ENCODE measurements at places on chromosomes 6 and 20.
A peak's percentile ranks its signal among the peaks of the same experiment; 100 is the strongest.

- DNase-seq, result no peak
Observed at GRCh38 chr6:85966828-85967227, 324.1 kb upstream of the SYNCRIP start.

DNA sequence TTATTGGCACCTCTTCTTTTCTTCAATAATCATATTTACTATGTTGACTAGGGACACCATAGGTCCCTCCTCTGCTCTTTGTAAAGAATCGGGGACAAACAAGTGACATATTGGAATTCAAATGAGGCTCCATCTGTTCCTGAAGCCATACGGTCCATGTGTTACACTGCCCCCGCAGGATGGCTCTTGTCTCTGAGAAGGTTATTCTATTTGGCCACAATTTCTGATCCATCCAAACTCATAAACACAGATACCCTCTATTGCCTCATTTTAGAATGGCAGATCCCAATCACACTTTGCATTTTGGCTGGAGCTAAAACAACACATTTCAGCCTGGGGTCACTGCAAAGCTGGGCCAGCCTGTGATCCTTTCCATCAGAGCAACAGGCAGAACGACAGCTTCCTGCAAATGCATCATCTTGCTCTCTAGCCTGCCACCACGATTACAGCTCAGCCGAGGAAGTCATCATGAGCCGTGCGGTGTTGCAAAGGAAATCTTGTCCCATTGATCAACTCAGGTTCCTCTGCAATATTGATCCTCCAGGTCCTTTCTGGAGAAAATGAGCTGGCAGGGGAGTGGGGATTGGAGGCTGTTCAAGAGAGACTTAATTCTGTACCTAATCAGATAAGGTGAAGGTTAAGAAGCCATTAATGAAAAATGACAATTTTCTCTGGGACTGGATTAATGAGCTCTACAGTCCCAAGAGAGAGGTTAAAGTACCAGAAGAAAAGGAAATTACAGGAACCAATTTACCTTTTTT, 73.1 kb downstream of the AGPAT4 start:
- DNase-seq, result no peak

DNA sequence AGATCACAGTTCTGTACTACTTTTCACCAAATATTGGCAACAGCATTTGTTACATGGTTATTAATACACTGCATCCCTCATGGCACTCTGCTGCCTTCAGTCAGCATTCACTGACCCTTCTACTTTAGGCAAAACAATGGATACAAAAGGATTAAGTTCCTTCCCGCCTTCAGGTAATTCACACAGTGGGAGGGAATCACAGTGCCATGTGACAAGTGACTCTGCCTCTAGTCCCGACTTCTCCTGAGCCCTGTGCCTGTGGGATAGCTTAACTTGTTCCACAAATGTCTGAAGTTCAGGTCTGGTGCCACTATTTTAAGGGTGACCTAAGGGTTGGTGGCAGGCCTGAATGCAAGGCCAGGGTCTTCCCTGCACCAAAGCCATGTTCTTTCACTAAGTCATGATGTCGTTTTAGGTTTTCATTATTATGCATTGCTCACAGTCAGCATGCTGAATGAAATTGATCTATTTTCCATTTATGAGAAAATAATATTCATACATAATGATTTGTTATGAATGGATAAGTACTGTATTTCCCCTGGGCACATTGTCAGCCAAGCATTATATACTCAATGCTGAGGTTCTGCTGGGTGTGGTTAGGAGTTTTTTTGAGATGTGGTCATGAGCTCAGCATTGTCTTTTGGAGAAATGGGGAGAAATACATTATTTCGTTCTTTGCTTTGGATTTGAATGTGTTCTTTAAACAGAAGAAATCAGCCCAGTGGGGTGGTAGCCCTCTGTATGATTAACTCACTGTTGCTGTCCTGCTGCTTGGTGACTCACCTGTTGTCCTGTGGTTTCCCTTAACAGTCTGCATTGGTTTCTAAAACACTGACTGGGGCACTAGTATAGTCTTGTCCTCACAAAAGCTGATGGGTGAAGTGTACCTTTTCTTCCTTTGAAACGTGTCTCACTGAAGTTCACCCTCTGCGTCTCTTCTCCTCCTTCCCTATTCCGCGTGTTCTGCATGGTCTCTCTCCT, 66.4 kb downstream of the AFDN start:
- DNase-seq, result peak; percentile 24

DNA sequence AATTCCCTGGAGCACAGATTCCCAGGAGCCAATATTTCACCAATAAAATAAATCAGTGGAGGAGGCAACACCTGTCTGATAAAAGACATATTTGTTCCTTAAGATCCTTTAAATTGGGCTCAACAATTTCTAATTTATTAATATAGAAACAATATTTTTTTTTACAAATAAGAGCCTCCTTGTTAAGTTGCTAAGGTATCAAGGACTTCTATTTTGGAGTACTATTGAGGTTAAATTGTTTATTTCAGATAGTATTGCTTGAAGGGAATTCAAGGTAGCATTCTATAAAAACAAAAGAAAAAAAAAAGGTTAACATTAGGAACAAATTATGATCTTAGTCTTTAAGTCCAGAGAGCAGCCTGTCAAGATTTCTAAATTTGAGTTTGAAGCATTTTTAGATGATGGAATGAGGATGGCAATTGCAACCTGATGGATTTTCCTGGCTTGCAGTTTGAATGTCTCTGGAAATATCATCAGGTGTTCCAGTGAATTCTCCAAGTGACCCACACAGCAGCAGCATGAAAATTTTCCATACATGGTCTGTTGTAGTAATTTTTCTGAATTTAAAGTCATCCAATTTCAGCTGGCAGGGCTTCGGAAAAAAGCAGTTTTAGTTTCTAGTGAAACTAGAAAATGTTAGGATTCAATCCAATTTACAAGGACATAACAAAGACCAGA, 19.3 kb upstream of the NCR2 start:
- DNase-seq, result no peak

DNA sequence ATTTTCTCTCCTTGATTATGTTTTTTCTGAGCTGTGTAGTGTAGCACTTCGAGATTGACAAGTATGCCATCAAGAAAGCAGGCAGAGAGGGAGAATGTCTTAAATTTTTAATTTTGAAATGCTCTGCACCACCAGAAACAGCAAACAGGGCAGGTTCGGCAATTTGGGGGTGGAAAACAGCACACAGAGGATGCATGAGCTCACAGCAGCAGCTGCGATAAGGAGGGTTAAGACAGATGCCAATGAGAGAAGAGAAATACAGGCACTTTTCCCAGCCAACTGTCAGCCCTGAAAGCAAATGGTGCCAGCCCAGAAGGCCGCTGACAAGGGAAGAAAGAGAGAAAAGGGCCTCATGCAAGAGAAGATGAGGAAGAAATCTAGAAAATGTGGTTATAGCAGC, 15.1 kb upstream of the SNRPB2 start:
- no peak for DNase-seq

- DNase-seq, result no peak
Observed at GRCh38 chr20:39880890-39881289, 808.1 kb downstream of the MAFB start.

DNA sequence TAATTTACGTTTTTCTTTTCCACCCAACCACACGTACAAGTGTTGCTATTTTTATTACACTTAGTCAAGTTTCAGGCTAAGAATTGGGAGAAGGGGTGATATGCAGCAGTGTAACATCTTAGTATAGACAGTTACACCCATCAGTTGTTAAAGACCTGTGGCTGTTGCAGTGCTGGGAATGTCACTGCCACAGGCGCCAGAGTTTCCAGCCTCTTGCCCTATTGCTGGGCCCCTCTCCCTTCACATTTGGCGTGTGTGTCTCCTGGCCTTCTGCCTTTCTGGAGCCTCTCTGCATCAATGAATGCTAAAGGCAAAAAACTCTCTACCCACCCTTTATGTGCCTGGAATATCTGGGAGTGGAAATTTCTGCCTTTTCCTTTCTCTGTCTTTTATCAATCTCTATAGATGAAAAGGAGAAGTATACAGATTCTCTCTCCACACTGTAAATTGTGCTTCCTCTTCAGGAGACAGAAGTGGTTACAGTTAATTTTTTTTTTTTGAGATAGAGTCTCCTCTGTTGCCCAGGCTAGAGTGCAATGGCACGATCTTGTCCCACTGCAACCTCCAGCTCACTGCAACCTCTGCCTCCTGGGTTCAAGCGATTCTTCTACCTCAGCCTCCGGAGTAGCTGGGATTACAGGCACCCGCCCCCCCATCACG, 73.0 kb downstream of the TIAM2 start:
- DNase-seq, result no peak

DNA sequence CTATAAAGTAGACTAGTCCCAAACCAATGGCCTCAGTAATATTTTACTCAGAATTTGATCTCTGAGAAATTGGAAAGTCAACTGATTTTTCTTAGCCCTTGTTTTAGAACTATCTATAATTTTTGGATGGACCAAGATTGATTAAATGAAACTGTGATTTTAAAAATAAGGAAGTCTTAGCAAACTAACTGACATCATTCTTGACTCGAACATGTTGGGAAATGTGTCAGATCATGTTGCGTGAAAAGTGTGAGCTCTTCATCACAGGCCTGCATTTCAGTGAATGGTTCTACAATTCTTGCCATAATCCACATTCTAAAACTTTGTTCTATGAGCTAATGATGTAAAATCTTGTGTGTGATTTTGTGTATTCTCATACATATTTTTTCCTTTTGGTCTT, 11.0 kb downstream of the TNFAIP3 start:
- no peak for DNase-seq

GRCh38 chr20:6665161-6665560, 102.3 kb upstream of the BMP2 start:
- DNase-seq, result no peak

DNA sequence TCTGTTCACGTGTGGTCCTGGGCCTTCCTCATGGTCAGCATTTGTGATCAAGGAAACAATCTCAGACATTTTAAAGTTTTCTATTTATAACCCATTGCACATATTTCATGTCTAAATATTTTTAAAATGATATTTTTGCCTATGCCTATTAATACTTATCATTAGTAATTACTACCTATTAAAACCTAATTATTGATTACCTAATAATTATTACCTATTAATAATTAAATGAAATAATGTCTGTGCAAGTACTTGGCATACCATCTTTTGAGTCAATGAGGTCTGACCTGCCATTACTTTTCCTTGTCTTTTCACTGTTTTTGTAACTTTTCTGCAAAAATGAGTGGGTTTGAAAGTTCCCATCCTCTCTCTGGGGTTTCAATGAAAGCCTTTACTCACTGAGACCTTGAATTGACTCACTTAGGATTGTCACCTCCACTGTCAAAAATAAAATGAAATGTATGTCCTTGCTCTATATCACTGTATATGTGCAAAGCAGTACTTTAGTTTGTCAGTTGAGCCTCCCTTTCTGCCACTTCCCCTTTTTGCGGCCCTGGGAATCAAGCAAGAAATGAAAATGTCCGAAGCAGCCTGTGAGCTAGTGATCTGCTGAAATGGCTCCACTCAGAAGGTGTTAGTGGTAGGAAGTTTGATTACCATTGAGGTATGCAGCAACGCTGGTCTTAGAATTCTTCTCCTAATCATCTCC, 87.8 kb downstream of the L3MBTL3 start:
- DNase-seq, result no peak

DNA sequence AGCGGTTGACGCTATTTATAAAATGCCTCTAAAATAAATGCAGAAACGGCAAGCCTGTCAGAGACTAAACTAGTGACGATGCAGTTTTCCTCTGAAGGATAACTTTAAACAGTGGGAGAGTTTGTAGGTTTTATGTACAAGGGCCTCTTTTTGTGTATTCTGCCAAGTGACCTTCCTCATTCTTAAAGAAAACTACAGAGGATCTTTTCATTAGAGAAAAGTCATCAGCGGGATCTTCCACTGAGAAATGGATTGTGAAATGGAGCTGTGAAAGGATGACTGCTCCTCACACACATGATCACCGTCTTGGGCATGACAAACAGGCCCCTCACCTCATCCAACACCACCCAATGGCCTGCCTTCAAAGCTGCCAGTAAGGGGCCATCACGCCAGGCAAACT, 89.0 kb upstream of the LYRM2 start:
- no peak for DNase-seq

- DNase-seq, result peak; percentile 36
Observed at GRCh38 chr6:72619883-72620696, 1.8 kb upstream of the KCNQ5 start.

GRCh38 chr6:162871966-162872365, 144.2 kb downstream of the PACRG start:
- DNase-seq, result no peak

DNA sequence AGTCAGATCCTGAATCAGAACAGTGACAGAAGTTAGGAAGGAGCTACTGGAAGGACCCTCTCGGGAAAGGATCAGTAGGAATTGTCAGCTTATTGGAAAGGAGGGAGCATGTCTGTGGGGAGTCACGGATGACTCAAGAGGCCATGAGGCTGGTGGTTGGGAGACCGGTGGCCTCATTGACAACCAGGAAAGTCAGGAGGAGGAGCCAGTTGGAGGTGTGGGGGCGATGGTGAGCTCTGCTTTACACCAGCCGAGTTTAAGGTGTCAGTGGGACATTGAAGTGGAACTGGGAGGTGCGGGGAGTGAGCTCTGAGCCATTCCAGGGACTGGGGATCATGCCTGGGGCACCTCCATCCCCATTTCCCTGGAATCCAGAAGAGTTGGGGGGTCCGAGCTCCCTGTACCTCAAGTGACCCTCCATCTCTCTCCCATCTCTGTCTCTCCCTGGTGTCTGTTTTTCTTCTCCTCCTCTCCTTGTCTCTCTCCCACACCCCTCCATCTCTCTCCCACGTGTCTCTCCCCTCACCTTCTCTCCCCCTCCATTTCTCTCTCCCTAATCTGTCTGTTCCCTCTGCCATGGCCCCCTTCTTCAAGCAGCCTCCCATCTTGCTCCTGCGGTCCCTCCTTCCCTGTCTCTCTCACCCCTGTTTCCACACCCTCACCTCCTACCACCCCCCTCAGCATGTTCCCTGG, 14.3 kb upstream of the ZBTB9 start:
- DNase-seq, result no peak

GRCh38 chr20:4022386-4023286, 7.3 kb upstream of the RNF24 start:
- DNase-seq, result no peak

DNA sequence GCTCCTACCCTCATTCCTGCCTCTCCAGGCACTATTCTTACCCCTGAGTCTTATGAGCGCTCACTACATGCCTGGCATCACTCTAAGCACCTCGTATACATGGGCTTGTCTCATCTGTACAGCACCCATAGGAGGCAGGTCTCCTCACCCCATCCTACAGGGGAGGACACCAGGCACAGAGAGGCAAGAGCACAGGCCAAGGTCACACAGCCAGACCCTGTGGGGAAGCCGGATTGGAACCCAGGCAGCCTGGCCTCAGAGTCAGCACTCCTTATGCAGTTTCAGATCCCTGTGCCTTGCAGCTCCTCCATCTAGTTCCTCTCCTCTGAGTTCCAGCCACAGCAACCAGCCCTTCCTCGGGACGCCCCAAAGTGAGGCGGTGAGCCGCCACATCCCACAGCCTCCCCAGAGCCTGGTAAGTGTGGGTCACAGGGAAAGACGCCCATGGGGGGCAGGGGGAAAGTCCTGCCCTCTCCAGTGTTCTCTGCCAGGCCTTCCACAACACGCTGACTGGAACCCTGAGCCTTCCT, 103.3 kb downstream of the NFATC2 start:
- DNase-seq, result no peak

GRCh38 chr6:116578335-116578734, 7.0 kb downstream of the RWDD1 start:
- no peak for DNase-seq

GRCh38 chr20:59434960-59435359, 134.5 kb downstream of the EDN3 start:
- no peak for DNase-seq

Data from WTC11 (cell line).